C1 segment of cervical spinal cord (tissue), 14 donors: ENCODE measurements at places on chromosomes 11 and 22.

- no peak for DNase-seq
These were observed 2.3 kb downstream of the SCUBE2 start for GRCh38 chr11:9089061-9089460.

DNA sequence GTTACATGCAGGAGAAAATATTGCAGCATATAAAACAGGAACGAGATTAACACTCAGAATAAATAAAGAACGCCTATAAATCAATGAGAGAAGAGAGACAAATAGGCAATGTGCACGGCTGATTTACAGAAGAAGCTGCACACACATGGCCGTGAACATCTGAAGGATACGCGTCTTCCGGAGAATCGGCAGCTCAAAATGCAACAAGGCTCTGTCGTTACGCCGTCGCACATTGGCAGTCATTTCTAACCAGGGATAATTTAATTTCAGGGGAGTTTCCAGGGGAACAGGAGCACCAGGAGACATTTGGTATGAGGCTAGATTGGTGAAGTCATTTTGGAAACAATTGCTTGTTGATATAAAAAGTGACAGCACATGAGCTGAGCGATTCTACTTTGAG lies 745.2 kb downstream of the BRD1 start:
- DNase-seq = no peak

DNA sequence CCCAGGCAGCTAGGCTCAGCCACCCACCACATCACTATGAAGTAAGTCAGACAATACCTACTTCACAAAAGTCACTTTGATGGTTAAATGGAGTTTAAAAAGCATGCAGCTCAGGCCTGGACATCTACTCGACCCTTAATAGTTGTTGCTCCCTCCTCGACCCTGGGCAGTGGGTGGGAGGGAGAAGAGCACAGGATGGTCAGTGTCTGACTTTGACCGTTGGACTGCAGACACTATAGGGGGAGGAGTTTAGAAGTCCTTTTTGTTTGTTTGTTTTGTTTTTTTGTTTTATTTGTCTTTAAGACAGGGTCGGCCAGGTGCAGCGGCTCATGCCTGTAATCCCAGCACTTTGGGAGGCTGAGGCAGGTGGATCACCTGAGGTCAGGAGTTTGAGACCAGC lies 38.6 kb upstream of the XBP1 start:
- no peak for DNase-seq

GRCh38 chr11:69475141-69475865 lies 6.2 kb upstream of the LINC01488 start:
- DNase-seq = no peak

DNA sequence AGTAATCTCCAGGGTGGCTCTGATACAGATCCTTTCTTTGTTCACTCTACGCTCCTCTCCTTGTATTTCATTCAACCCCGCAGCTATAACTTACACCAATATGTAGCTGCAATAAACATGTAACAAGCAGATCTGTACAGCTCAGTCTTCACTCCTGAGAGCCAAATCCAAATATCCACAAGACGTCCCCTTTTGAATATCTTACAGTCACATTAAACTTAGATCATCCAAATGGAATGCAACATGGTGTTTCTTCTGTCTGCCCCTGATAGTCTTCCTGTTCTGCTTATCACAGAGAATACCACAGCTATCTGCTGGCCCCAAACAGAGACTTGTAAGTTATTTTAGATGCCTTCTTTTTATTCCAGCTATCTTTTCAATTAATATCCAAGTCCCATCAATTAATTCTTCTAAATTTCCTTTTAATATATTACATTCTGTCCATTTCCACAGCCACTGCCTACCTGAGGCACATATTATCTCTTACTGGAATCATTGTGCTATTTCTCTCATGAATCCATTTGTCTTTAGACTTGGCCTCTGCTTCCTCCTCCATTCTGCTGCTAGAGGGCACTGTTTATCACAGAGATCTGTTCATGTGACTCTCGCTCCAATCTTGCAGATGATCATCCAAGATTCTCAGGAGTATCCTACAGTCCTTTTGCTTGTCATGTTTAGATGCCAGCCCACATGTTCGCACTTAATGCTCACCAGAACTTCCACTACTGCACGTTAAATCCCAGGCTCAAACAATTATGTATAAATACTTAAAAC lies 908.6 kb downstream of the NTM start:
- no peak for DNase-seq

DNA sequence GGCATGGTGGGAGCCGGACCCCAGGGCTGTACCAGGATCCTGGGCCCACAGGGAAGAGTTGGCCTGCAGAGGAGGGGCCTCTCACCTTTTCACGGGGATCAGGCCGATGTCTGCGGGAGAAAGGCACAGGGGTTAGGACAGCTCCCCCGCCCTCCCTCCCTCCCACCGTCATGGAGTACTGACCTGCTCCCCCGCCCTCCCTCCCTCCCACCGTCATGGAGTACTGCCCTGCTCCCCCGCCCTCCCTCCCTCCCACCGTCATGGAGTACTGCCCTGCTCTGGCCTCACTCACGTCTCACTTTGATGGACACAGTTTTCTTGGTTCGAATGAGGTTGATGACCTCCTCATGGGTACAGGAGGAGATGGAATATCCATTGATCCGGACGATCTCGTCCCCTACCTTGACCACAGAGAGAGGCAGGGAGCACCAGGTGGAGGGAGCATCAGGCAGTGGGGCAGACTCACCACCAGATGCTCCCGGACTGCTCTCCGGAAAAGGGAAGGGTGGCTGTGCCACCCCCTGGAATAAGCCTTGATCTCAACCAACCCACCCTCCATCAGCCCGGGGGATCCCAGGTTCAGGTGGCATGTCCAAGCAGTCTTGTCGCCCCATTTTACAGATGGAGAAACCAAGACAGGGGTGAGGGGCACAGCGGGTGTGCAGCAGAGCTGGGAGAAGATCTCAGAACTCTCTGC lies 17.1 kb downstream of the USH1C start:
- no peak for DNase-seq
